ENCODE measurements at places on chromosomes 5 and 9.

DNA sequence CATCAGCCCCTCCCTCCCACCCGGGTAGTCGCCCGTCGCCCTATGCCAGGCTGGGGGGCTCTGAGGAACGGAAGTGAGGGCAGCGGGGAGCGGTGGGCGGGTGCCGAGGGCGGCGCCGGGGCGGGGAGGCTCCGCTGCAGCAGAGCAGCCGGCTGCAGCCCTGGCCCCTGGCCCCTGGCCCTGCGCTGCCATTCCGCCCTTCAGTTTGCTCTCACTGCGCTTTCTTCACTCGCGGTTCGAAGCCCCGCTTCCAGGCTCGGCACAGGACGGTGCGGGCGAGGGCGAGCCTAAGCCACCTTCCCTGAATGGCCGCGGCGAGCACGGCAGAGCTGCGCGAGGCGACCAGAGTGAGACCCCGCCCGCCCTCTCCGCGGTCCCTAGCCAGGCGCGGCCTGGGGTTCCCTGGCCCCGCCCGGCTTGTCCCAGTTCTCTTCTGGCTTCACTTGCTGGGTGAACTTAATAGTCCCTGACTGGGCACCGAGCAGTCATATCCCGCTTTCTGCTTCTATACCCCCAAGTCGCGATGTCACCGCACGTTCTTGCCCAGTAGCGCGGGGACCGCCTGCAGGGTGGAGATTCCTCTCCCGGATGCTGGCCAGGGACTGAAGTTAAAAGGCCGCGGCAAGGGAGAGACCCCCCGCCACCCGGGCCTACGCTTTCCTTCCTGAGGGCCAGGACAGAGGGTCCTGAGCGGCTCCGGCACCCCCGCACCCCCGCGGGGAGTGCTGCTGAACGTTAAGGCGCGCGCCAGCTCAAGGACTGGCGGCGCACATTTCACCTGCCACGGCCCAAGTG is 623 bp upstream of the TRIM36 start:
- DNase-seq: peak; percentile 50

DNA sequence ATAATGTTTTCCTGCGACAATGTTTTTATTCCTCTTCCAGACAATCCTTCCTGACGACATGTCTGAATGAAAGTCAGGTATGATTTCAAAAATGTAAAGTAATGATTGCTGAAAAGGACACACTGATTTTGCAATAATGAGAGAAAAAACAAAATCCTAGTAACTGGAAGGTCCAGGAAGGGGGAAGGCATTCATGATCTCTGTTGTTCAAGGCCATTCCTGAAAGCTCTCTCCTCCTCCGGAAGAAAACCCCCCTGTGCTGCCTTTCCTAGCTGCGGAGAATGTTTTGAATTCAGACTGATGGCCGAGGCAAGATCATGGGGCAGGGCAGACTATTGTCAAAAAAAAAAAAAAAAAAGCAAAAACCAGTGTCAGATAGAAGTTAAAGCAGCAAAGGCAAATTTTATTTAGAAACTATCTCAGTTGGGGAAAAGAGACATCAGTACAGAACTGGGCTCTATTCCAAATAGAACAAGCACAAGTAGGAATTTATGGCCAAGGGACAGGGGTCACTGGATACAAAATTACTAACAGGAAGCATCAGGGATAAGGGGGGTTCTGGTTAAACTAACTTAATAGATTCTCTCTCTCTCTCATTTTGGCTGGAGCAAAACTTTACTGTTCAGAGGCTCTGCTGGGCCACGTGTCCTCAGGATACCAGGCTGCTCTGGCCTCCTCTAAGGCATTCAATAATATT is 36.5 kb upstream of the CTSV start:
- DNase-seq: no peak

- no peak for DNase-seq
These were observed 10.8 kb downstream of the UBLCP1 start for GRCh38 chr5:159273923-159274322.

DNA sequence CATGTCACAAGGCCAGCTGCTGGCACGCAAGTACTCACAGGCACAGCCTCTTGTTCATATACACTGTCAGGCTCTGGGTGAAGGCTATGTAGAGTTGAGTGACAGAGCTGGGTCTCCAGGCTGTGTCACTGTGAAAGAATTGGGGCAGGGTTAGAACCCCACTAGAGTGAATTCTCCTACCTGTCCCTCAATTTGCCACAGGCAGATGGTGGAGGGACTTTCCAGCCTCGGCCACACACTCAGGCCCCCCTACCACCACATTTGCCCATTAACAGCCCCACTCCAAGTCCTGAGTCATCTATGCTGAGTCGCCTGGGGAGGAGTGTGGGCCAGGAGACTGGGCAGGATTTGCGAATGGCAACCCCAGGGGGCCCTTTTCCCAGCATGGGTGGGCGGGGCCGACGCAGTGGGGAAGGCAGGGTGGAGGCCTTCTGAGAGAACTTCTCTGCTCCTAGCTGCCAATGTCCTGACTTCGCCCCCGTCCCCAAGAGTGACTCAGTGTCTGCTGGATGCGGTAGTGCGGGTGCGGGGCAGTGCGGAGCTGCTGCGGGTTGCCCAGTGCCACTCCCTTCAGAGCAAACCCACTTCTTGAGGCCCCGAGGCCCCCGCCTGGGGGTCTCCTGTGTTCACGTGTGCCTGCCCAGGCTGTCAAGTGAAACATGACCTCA is 50.3 kb upstream of the PSD2 start:
- no peak for DNase-seq

GRCh38 chr5:83636156-83636555 is 84.5 kb downstream of the HAPLN1 start:
- DNase-seq: no peak

GRCh38 chr5:130324953-130325671 is 420.8 kb downstream of the CHSY3 start:
- DNase-seq: no peak

DNA sequence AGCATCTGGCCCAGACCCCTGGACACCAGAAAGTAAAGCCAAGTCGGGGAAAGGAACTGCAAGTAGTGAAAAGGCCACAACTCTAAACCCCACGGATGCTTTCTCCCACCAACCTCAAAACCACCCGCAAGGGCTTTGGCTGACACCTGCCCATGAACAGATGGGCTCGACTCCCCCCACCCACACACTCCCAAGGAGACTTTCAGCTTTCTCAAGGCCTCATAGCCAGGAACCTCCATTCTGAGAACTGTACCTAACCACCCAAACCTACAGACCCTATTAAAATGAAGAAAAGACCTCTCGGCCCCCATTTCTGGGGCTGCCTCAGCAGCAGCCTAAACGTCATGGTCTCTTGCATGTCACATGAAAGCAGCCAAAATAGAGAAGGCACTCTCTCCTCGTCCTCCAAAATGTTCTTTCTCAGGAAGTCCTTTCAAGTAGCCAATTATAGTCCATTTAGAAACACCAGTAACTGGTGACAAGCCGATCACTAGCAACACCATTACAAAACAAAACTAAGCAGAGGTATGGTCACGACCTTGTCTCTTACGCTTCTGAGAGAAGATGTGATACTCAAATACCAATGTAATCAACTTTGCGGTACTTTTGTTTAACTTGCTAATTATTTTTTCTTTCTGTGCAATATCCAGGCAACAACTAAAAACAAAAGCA is 2.9 kb downstream of the B4GALT1 start:
- DNase-seq: no peak

DNA sequence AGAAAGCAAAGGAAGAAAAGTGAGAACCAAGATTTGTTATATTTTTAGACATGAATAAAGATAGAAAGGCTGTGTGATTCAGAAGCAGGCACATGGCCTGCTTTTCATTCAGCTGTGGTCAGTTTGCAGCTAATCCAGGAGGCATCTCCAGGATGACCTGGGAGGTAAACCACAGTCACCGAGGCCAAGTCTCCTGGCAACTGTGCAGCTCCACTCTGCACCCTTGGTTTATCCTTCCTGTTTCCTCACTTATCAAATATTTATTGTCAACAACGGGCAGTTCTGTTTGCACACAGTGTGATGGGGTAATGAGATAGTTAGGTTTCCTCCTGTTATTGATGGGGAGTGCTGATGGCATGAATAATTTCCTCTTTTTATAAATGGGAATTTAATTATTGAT is 243.0 kb downstream of the PSAT1 start:
- DNase-seq: peak; percentile 72

- no peak for DNase-seq
These were observed 19.2 kb downstream of the FAM240B start for GRCh38 chr9:38700695-38701094.

DNA sequence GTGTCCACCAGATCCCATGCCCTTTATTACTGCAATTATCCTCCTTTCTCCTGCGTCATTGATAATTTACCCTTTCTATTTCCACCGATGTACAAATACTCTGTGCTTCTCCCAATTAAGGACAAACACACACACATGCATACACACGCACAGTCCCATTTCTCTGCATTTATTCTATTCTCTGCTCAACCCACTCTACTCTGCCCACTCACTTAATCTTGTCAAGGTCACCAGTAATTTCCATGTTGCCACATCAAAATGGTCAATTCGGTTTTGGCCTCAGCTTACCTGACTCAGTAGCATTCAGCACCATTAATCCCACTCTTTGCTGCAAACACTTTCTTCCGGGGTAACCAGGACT is 14.6 kb upstream of the STRBP start:
- no peak for DNase-seq

GRCh38 chr9:75612205-75612604 is 278.3 kb upstream of the PCSK5 start:
- DNase-seq: no peak
